Fibroblast of gingiva (primary cell): ENCODE measurements at places on chromosomes 6 and 20.

- DNase-seq = no peak
These were observed 24.7 kb upstream of the GFOD1 start for GRCh38 chr6:13511913-13512717.

DNA sequence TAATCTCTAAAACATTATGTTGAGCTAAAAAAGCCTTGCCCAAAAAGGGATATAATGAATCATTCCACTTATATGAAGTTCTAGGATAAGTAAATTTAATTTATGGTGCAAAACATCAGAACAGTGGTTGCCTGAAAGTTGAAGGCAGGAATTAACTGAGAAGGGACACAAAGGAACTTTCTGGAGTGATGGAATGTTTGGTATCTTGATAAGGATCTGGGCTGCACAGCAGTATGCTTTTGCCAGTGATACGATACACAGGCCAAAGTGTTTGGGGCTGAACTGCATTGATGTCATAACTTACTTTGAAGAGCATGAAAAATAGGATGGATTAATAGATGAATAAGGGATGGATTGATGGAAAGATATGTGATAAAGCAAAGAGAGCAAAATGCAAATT is 146.1 kb upstream of the LRFN2 start:
- no peak for DNase-seq

DNA sequence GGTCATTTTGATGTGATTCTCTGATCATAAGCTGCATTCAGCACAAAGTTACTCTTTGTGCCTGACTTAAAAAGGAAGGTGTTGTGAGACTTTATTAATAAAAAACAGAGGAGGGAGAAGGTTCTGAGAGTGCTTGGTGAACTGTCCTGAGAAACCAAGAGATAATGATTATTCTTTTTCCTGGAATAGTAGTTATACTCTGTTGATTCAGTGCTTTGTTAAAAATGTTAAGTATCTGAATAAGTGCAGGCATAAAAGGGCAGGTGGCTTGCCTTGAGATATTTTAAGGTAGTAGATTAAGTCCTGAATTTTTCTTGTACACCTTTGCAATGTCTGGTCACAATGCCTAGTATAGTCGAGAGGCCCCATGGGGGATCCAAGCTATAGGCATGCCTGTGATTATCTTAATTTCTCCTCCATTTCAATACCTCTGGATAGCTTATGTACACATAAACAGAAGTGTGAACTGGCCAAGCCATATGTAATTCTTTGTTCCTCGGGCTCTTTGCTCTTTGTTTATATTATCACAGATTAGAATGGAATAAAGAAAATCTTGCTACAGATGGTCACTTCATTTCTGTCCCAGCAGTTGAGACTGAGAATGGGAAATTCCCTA is 50.0 kb downstream of the SOBP start:
- DNase-seq = no peak

GRCh38 chr20:56328861-56329260 is 29.9 kb upstream of the FAM210B start:
- no peak for DNase-seq

DNA sequence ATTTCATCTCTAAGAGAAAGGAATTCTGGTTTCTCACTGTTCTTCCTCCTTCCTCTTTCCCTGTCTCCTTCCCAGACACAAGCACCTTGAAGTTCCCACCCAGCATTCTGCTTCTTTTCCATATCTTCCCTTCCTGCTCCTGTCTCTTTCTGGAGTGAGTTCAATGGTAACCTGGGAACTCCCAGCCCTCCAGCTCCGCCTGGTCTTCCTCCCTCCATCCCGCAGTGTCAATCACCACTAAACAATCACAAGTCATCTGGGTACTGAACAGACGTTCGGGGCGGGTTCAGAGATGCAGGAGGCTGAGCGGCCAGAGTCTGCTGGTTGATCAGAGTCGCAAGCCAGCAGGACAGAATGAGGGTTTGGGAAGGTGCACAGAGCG is 7.7 kb downstream of the TTBK1 start:
- DNase-seq = no peak

GRCh38 chr6:43952746-43953145 is 174.5 kb downstream of the MRPL14 start:
- no peak for DNase-seq

- DNase-seq = no peak
These were observed 33.8 kb downstream of the HDDC2 start for GRCh38 chr6:125267806-125268523.
